ENCODE measurements at places on chromosomes 3 and 15. TPM values are rescaled to one million over a fixed set of nuclear protein-coding genes. Genes with fewer than 3 reads are reported as not detected.

Gene GOLGA8M
- 0.07 TPM for total RNA-seq

Gene MAPKAPK3
- 28.0 TPM for total RNA-seq

Gene NTRK3
- 24.0 TPM for total RNA-seq

Gene CCR3
- total RNA-seq: not detected

Gene LTK
- total RNA-seq: 0.09 TPM
